ENCODE measurements at places on chromosomes 1 and 21.
A peak's percentile ranks its signal among the peaks of the same experiment; 100 is the strongest.

- DNase-seq: no peak
These were observed 1.7 kb upstream of the SIM2 start for GRCh38 chr21:36697060-36697850.

DNA sequence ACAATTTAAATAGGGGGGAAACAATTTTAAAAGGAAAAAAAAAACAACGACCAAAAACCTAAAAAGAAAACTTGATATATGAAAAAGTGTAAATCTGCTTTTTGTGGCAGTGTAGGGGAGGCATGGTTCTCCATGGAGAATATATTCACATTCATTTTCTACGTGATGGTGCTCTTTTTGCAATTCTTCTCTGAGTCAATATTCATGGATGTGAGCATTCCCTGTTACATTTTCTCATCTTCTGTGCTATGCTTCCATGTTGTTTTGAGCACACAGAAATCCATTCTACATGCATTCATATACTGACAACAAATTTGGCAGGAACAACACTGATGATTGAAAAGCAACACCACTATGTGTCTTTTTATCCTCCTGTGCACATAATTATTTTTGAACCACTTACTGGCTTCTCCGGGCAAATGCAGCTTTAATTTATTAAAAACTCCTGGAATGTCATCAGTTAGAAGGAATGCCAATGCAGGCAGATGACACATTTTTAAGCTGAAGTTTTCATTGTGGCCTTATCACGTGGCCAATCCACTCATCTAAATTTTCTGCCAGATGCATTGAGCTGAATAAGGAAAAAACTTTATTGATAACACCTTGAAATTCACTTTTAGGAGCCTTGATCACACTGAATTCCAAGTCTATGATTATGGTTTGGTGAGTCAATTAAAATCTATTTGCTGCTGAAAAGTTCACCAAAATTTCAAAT, 590.6 kb downstream of the NUF2 start:
- no peak for DNase-seq

DNA sequence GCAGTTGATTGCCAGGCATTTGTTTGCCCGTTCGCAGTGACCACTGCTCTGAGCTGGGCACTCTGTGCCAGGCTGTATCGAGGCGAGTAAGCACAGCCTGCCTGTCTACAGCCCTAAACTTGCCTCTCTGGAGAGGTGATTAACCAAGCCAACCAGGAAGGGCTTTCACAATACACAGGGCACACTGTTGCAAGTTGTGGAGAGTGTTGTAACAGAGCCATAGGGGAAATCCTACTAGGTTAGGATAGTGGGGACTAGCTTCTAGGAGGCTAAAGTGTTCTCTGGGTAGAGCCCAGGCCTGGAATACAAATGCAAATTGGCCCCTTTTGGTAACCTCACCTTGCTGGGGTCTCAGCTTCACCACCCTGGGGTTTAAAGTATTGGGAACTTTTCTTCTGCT, 23.8 kb downstream of the PRDM2 start:
- DNase-seq: no peak

- DNase-seq: no peak
These were observed 220.1 kb downstream of the SLC45A1 start for GRCh38 chr1:8537991-8538390.

DNA sequence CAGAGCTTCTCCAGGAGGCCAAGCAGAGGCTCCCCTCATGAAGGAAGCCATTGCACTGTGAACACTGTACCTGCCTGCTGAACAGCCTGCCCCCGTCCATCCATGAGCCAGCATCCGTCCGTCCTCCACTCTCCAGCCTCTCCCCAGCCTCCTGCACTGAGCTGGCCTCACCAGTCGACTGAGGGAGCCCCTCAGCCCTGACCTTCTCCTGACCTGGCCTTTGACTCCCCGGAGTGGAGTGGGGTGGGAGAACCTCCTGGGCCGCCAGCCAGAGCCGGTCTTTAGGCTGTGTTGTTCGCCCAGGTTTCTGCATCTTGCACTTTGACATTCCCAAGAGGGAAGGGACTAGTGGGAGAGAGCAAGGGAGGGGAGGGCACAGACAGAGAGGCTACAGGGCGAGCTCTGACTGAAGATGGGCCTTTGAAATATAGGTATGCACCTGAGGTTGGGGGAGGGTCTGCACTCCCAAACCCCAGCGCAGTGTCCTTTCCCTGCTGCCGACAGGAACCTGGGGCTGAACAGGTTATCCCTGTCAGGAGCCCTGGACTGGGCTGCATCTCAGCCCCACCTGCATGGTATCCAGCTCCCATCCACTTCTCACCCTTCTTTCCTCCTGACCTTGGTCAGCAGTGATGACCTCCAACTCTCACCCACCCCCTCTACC, 19.1 kb downstream of the CSF1 start:
- no peak for DNase-seq

GRCh38 chr1:26607186-26607585, 77.6 kb downstream of the RPS6KA1 start:
- DNase-seq: no peak

GRCh38 chr1:75742047-75742625, 17.6 kb downstream of the ACADM start:
- no peak for DNase-seq

DNA sequence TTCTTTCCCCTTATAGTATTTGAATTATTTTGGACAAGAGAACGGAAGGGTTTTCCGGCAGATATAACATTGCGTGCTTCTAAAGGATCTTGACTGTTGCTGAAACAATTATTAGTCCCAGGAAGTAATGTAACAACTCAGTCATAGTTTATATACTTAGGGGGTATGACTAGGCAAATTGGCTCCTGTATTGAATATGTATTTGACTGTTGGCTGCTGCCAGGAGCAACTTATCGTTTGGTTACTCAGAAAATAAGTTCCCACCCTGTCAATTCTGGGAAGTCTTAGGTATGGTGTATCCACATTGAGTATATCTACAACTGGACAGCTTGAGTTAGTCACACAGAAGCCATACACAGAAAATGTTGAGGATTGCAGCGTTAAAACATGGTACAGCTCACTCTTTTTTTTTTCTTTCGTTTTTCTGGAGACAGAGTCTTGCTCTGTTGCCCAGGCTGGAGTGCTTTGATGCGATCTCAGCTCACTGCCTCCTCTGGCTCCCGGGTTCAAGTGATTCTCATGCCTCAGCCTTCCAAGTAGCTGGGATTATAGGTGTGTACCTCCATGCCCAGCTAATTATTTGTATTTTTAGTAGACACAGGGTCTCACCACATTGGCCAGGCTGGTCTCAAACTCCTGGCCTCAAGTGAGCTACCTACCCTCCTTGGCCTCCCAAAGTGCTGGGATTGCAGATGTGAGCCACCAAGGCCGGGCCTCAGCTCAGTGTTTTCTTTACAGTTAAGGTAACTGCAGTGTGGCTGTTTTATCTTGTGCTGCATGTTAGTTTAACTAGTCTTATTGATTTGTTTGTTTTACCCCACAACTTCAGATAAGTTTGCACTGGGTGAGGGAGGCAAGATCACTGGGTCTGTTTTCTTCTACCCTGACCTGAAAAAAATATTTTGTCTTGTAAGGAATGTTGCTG, 10.2 kb downstream of the SMAP2 start:
- no peak for DNase-seq

GRCh38 chr1:174160109-174160473, 771 bp downstream of the RABGAP1L start:
- DNase-seq: peak; percentile 12

GRCh38 chr1:36909946-36910725, 124.2 kb downstream of the GRIK3 start:
- DNase-seq: no peak

DNA sequence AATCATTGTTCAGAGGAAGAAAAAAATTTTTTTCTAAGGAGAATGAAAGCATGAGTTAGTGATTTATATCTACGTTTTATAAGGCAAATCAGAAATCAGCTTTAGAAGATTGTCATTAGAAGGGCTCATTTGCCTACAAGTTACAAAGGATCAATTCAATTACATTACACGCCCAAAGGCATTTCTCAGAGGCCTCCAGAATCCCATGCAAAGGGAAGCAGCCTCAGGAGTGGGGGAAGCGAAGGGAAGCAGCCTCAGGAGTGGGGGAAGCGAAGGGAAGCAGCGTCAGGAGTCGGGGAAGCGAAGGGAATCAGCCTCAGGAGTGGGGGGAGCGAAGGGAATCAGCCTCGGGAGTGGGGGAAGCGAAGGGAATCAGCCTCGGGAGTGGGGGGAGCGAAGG, 206.2 kb downstream of the GREM2 start:
- no peak for DNase-seq

- DNase-seq: no peak
These were observed 57.0 kb upstream of the GJB5 start for GRCh38 chr1:34697818-34698217.

DNA sequence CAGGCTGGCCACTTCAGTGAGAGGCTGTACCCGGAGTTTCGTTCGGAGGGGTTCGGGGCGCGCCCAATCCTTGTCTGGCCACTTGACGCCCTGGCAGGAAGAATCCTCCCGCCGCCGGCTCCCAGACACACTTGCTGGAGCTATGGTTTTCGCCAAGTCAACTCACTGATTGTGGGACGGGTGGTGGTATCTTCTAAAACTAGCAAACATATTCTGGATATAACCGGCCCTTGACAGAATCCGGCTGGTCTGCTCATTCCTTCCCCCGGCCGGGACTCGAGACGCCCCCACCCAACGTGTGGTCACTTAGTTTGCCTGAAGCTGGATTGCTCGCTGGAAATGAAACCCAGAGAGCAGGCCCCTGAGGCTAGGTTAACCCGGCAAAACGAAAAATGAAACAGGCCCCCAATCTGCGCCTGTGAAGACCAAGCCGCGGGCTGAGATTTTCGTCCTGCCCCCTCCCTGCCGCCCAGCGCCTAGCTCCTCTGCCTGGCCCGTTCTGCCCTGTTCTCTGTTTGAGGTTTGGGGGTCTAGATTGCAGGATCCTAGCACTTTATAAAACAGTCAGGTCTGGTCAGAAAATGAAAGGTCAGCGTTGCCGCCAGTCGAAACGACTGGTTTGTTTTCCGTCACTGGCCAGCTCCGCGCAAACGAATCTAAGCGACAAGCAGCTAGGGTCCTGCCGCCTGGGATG, 4.6 kb downstream of the GFI1 start:
- DNase-seq: no peak

DNA sequence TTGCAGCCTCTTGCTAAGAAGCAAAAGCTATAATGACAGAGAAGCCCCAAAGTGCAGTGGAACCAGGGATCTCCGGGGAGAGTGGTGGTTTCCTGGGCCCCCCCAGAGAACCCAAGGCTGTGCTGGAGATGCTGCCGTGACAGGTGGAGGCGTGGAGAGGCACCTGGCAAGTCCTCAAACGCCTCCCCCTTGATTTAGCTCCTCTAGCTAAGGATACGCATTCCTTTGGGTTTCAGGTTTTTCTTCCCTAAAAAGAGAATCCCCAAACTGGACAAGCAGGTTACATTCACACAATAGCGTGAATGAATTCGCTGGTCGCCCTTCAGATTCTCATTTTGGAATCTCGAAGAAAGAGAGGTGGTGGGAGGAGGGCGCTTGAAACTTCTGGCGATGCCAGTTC, 853 bp upstream of the ATP1A1 start:
- DNase-seq: no peak

DNA sequence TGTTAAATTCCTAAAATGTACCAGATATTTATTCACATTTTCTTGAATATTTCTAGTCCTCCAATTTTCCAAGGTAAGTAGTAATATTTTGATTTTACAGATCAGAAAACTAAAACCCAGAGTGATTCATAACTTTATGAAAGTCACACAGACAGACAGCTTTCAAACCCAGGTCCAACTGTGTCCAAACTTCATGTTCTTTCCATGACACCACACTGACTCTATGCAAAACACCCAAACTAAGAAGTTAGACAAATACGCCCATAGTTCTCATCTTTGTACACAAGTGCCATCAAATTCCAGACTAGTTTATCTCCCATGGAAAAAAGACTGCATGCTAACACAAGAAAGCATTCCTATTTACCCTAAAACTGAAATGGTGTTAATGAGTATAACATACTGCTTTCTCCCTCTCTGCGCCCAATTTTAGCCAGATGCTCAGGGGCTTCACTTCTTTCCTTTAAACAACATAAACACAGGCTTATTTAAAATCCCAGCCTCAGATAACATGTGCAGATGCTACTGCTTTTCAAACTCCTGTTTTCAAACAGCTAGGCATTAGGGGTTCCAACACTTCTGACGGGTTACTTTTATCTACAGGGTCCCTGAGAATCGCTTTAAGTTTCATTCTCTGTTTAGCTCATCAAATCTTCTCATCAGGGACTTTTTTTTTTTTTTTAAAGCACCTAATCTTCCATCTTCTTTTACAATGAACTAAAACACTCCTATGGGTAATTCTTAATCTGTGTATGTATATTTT, 44.6 kb downstream of the WASF2 start:
- DNase-seq: no peak

- no peak for DNase-seq
These were observed 546 bp downstream of the KIF21B start for GRCh38 chr1:201022820-201023516.

DNA sequence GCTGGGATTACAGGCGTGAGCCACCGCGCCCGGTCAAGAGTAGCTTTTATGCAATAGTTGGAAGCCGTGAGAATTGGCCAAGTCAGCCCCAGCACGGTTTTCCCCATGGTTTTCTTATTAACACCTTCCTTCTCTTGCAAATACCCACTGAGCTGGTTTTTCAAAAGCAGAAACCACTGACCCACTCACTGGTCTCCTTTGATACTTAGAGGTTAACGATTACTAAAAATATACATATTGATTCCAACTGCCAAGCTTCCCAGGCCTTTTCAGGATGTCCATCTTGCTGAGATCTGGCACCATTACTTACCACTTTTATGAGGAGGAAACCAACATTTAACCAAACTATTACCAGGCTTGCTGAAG, 25.9 kb upstream of the TARDBP start:
- no peak for DNase-seq

DNA sequence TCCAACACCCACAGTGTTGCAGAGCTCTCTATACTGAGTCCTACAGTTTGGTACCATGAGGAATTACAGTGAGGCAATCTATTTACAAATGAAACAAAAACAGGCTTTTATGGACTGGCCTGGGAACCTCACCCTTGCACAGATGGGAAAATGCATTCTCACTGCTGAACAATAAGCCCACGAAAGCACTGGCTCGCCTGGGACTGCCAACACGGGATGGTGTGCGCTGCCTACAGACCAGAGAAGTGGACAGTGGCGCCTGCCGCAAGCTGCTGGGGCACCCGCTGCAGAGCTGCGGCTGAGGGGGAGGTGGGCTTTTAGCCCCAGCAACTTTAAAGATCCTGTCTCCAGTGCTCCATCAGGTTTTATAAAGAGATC, 28.5 kb upstream of the ABCG1 start:
- DNase-seq: no peak

GRCh38 chr1:160565564-160565963, 13.7 kb downstream of the CD84 start:
- DNase-seq: no peak

GRCh38 chr1:236395947-236396664, 2.0 kb downstream of the EDARADD start:
- no peak for DNase-seq

GRCh38 chr1:38360807-38361206, 314.2 kb upstream of the POU3F1 start:
- DNase-seq: no peak

Measured in stimulated activated CD8-positive, alpha-beta memory T cell treated with anti-CD3 and anti-CD28 coated beads, Interleukin-2, amount 100 ng/mL, for 48 hours (primary cell).